ENCODE measurements at places on chromosomes 4 and X.
A peak's percentile ranks its signal among the peaks of the same experiment; 100 is the strongest.

GRCh38 chr4:88599714-88600113 lies 7.4 kb downstream of the HERC3 start:
- peak; percentile 5 for DNase-seq

- no peak for DNase-seq
Measured at GRCh38 chrX:129629837-129630236, 24.9 kb downstream of the APLN start.

- DNase-seq, result no peak
Measured at GRCh38 chr4:111128327-111128726, 505.4 kb upstream of the PITX2 start.

- no peak for DNase-seq
Measured at GRCh38 chrX:37956223-37956622, 50.1 kb upstream of the SYTL5 start.

- DNase-seq, result no peak
Measured at GRCh38 chr4:1508161-1509160, 102.2 kb upstream of the NKX1-1 start.

GRCh38 chrX:53287493-53288138 lies 6.2 kb upstream of the IQSEC2 start:
- peak; percentile 80 for DNase-seq

DNA sequence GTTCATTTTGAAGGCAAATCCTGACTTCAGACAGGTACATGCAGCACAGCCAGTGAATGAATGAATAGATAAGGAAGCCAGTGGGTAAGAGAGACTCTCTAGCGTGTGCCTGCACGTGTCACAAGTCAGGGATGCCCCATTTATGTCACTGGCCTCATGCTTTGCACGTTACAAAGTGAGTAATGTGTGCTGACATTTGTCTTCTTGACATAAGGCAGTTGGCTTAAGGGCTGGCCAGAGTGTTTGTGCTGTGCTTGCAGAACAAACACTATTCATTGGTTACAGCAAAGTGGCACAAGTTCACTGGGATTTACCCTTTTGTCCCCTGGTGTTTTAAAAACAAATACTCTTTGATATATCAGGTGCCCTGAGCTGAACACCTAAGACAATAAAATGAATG lies 55.9 kb downstream of the CRMP1 start:
- no peak for DNase-seq

GRCh38 chrX:40090961-40091360 lies 6.8 kb downstream of the BCOR start:
- no peak for DNase-seq

DNA sequence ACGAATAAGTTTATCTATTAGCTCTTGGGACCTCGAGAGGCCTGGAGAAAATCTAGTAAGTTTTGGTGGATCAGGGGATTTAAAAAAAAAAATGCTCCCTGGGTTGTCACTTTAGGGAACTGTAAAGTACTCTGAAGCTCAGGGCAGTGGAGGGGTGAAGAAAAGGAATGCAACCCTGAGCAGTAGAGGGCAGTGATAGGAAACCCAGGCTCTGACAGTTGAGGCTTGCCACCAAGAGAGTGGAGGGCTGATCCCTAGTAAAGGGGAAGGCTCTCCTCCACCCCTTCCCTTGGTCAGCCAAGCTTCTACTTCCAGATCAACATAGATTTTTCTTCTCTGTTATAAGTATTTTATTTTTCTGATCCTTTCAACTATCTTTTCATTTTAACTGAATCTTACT lies 73.1 kb downstream of the FBXO8 start:
- DNase-seq, result no peak

DNA sequence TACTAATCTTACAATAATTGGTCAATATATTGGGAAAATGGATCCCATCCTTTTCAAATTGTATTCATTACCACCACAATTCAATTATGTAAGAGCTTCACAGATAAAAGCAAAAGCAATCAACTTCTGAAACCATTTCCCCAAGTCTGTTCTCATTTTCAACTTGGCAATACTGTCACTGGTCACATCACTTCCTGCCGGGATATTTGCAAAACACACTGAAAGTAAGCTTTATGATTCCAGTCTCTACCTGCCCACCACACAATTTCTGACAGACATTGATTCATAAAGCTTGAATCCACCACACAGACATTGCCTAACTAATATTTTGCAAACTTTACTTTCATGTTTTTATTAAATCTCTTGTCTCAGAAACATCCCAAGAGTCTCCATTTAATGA lies 53.6 kb downstream of the LIN54 start:
- DNase-seq, result no peak

DNA sequence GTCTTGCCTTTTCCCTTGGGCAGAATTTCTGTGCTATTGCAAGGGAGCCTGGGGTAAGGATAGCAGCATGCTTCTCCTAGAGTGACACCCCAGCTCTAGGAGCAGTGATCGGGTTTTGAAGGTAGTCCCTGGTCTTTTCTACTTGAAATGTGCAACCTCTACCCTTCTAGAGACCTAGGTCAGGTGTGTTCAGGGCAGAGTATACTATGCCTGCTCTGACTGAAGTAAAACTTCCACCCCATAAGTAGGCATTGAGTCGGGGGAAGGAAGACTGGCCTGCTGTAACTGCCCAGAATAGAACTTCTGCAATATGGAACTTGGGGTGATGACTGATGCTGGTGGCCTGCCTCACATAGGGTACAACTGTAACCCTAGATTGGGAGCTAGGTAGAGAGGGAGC lies 80.9 kb downstream of the ARHGAP36 start:
- no peak for DNase-seq

DNA sequence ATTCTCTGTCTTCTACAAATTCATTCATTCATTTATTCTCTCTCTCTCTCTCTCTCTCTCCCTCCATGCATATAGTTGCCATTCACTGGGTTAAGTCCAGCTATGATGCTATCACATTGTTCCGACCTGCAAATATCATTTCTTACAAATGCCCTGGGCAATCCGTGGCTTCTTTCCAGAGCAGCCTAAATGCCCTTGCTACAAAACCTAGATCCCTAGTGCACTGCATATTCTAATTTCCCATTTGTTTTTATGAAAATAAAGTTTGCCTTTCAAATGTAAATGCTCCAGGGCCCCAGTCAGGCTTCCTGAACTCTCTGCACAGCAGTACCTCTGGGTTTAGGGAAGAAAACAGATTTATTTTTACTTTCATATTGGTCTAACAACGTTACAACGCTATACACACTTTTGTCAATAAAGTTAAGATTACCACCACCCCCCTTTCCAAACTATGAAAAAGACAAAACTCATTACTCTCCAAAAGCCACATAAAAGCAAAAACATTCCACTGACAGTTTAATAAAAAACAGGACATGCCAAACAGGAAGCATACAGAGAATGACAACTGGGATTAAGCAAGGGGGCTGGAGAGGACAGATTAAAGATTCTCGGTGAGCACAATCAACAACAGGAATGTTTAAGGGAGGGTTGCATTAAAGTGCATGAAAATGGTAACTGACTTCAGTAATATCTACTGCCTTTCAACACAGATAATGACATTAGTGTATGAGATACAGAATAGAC lies 104.3 kb downstream of the USP46 start:
- peak; percentile 13 for DNase-seq

- no peak for DNase-seq
Measured at GRCh38 chrX:1300449-1300848, 31.8 kb downstream of the CSF2RA start.

- DNase-seq, result no peak
Measured at GRCh38 chr4:89269121-89269666, 38.4 kb downstream of the GPRIN3 start.

DNA sequence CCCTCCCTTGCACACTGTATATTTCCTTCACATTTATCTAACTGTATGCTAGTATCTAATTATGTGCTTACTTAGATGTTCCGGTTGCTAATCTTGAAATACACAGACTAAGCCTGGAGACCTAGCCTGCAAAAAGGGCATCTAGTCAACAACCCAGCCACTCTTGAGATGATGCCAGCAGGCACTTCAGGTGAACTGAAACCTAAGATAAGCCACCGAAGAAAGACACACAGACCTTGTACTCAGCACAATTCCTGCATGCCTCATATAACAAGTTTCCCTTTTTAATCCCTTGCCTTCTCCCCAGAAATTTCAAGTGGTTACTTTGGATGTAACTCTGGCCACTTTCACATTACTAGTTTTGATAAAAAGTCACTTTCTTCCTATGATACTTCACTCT lies 2506.6 kb downstream of the ARAP2 start:
- no peak for DNase-seq

GRCh38 chr4:33543941-33544450 lies 2700.3 kb downstream of the ARAP2 start:
- DNase-seq, result no peak

DNA sequence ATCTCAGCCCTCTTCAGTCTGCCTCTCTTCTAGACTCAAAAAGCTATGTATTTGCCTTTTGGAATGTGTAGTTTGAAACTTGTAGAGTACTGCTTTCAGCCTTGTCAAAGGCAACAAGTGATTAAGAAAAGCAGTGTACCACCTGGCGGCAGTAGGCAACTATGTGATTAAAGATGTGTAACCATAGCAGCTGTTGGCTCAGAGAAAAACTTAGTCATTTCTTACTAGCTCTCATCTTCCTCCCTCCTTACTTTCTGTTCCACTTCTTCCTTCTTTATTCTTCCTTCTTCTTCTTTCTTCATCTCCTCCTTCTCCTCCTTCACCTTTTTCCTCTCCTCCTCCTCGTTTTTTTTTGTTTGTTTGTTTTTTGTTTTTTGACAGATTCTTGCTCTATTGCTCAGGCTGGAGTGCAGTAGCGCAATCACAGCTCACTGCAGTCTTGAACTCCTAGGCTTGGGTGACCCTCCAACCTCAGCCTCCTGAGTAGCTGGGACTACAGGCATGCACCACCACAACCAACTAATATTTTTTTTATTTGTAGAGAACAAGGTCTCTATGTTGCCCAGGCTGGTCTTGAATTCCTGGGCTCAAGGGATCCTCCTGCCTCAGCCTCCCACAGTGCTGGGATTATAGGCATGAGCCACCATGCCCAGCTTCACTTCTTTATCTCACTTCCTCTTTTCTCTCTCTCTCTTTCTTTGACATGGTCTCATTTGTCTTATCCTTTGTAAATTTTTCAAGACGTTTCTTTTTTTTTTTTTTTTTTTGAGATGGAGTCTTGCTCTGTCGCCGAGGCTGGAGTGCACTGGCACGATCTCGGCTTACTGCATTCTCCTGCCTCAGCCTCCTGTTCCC lies 32.6 kb downstream of the ABHD18 start:
- peak; percentile 29 for DNase-seq

- DNase-seq, result no peak
Measured at GRCh38 chrX:7062276-7062675, 85.2 kb upstream of the STS start.

GRCh38 chrX:150565551-150565950 lies 2.9 kb upstream of the MTM1 start:
- DNase-seq, result no peak

DNA sequence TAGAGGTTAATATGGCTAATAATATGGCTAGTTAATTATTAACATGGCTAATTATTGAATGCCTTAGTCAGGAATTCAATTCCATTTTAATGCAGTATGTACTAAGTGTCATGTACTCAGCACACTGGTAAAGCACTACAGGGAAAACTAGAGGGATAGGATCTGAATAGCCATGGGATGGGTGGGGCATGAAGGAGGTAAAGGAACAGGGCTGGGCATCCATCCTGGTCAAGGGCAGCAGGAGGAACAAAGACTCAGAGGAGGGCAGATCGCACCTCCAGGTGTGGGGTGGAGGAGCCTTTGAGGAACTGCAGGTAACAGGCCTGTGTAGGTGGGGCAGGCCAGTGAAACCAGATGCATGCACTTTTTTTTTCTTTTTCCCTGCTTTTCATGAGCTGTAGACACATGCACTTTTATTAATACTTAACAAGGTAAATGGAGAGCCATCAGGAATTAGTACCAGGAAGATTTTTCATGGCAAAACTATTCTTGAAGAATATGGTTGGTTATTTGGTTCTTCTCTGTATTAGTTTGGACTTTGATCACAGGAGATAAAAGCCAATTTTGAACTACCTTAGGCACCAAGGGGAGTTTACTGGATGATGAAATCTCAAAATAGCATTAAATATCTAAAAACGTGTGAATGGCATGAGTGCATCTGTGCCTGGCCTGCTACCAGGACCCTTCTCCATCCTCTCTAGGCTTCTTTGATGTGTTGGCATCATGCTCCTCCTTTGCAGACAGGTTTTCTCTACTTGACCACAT lies 88.3 kb downstream of the CC2D2A start:
- no peak for DNase-seq

- peak; percentile 1 for DNase-seq
Measured at GRCh38 chrX:86066998-86067397, 19.6 kb upstream of the CHM start.

DNA sequence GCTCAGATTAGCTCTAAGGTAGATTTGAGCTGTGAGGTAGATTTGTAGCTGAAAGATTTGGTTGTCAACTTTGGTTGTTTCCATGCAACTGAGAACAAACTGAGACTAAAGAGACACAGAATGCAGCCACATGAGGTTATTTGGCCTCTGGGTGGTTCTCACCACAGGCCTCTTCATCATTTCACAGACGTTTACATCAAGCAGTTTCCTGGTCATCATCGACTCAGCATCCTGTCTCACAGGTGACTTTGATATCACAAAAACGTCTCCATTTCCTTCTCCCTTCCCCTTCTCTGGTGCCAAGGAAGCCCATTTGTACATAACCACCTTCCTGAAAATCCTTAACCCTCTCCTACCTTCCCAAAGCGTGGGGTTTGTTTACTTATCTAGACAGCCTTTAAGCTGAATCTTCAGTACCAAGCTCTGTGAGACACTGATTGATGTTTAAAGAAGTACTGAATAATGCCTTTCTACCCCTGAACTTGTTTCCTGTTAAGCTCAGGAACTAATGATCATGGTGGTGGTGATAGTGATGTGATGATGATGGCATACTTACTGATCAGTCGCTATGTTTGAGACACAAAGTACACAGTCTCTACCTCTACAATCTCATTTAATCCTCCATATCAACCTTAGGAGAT lies 81.9 kb downstream of the FAM114A1 start:
- peak; percentile 28 for DNase-seq

DNA sequence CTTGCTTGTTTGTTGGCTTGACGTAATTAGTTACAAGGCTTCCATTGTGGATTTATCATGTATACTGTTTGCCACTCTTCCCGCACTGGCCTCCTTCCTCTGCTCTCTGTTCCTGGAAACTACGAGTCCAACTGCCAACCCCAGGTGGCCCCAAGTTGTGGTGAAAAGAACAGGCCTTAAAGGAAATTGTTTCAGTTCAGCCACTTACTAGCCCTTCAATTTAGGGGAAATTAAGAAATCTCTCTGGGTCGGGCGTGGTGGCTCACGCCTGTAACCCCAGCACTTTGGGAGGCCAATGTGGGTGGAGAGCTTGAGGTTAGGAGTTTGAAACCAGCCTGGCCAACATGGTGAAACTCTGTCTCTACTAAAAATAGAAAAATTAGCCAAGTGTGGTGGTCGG lies 28.0 kb downstream of the RBM47 start:
- no peak for DNase-seq

DNA sequence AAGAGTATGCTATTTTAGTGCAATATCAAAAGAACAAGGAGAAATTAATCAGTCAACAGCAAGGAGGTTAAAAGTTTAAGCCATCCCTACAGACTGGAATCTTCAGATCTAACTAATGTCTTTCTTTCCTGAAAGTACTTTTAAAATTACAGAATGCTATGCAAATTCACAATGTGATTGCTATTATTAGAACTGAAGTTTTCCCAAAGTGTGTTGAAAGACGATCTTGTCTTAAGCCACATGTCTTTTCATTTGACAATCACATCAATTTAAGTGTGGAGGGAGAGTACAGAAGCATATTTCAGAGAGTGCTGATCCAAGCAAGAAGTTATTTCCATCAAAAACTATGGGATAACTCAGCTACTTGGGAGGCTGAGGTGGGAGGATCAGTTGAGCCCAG lies 64.7 kb upstream of the TNIP3 start:
- no peak for DNase-seq

- DNase-seq, result no peak
Measured at GRCh38 chrX:132173647-132174046, 45.6 kb downstream of the RAP2C start.

All from astrocyte of the hippocampus (primary cell).